ENCODE measurements at places on chromosomes 16 and 17. TPM values are rescaled to one million over a fixed set of nuclear protein-coding genes. Genes with fewer than 3 reads are reported as not detected.
A peak's percentile ranks its signal among the peaks of the same experiment; 100 is the strongest.

- no peaks in the 10 kb centered on the region for H3K36me3 ChIP-seq
- H3K4me1 ChIP-seq, result no peaks in the 10 kb centered on the region
- H3K27me3 ChIP-seq, result peaks cover 38% of the 10 kb centered on the region
- DNase-seq, result no peak
- H3K4me3 ChIP-seq, result no peak overlapping the region
These were observed 251.6 kb downstream of the C16orf95 start for GRCh38 chr16:87065446-87066132.

- H3K4me1 ChIP-seq, result no peaks in the 10 kb centered on the region
- no peak for DNase-seq
- no peaks in the 10 kb centered on the region for H3K27me3 ChIP-seq
- peaks cover 19% of the 10 kb centered on the region for H3K36me3 ChIP-seq
These were observed 279.9 kb downstream of the IRX3 start for GRCh38 chr16:54006693-54007092.

- H3K36me3 ChIP-seq, result no peaks in the 10 kb centered on the region
- no peaks in the 10 kb centered on the region for H3K27me3 ChIP-seq
- no peak overlapping the region for H3K27ac ChIP-seq
- no peak overlapping the region for H3K4me3 ChIP-seq
- no peak for DNase-seq
- H3K4me1 ChIP-seq, result no peaks in the 10 kb centered on the region
These were observed 297.4 kb downstream of the CNTNAP4 start for GRCh38 chr16:76574651-76575050.

GRCh38 chr16:10663146-10663545, 31.6 kb downstream of the TEKT5 start:
- no peak overlapping the region for H3K27ac ChIP-seq
- no peak for DNase-seq
- H3K4me3 ChIP-seq, result no peak overlapping the region
- no peaks in the 10 kb centered on the region for H3K36me3 ChIP-seq
- H3K4me1 ChIP-seq, result no peaks in the 10 kb centered on the region

ERN2 gene
- total RNA-seq, result not detected

CCDC40 gene
- total RNA-seq, result 0.54 TPM

DNA sequence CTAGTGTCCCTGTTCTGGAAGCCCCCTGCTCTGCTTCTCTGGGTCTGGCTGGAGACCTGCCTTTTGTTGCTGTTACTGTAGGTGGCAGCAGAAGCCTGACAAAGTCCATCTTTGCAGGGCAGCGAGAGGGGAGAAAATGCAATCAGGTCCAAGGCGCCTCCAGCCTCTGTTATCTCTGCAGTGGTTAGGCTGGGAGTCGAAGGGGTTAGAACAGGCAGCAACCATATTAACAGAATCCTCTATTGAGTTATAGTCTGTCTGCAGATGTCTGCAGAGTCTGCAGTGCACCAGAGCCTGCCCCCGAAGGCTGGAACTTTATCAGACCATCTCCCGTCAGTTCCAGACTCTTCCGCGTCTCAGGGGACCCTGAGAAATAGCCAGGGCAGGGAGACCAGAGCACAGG, 404.9 kb upstream of the EEF2KMT start:
- no peaks in the 10 kb centered on the region for H3K27me3 ChIP-seq
- H3K4me3 ChIP-seq, result no peak overlapping the region
- H3K27ac ChIP-seq, result no peak overlapping the region
- H3K4me1 ChIP-seq, result no peaks in the 10 kb centered on the region
- peak; percentile 10 for DNase-seq

STAC2 gene
- 0.56 TPM for total RNA-seq

NSF gene
- total RNA-seq, result 41.4 TPM

GRCh38 chr17:76867578-76868175, 527 bp upstream of the MGAT5B start:
- H3K27ac ChIP-seq, result no peak overlapping the region
- H3K4me3 ChIP-seq, result peak overlapping the region; percentile 45
- H3K4me1 ChIP-seq, result peaks cover 8% of the 10 kb centered on the region
- peaks cover 12% of the 10 kb centered on the region for H3K27me3 ChIP-seq
- no peaks in the 10 kb centered on the region for H3K36me3 ChIP-seq
- no peak for DNase-seq

DNA sequence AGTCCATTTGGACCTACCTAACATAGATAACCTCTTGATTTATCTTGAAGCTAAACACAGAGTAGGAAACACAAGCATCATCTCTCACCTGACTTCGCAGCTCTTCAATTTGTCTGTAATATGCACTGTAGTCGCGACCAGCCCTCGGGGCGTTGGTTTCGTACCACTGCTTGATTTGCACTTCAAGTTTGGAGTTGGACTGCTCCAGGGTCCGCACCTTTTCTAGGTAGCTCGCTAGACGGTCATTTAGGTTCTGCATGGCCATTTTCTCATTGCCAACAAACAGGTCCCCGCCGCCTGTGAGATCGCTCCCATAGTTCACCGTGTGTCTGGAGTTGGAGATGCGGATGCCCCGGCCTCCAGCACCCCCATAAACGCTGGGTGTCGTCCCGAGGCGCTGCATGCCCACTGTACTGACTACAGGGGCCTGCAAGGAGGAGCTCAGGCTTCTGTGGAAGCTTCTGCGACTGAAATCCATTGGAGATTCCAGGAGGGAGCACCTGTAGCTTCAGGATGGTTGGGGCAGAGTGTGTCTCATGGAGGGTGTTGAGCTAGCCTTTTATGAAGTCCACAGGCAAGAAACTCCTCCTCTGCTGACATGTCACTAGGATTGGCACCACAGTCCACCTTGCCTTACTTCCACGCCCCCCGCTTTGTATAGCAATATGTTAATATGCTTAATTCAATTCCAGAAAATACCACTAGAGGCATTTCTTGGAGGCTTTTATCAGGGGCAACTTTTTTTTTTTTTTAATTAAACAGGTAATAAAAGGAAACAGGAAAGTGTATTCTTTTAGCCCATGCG, at the start of gene KRT20:
TSS of gene KRT20 (minus strand) at position 535 of the 805 bp plus-strand sequence. CDS start at position 478, 57 bp downstream.
- DNase-seq, result no peak
- H3K4me1 ChIP-seq, result no peaks in the 10 kb centered on the region
- no peak within 1 kb of the TSS for H3K27ac ChIP-seq
- no peak within 1 kb of the TSS for H3K4me3 ChIP-seq
- peaks cover 29% of the 10 kb centered on the region for H3K27me3 ChIP-seq
- H3K36me3 ChIP-seq, result no peaks in the 10 kb centered on the region

GRCh38 chr17:49494986-49495841, at the start of gene NGFR:
Gene NGFR, plus strand, starts transcription at chr17:49495293. Its CDS starts 125 bp downstream, at chr17:49495418.
- peaks cover 53% of the 10 kb centered on the region for H3K27me3 ChIP-seq
- H3K4me3 ChIP-seq, result peak within 1 kb of the TSS; percentile 63
- H3K27ac ChIP-seq, result no peak within 1 kb of the TSS

SPAG5 gene
- 141 TPM for total RNA-seq

SRL gene
- total RNA-seq, result not detected

DNA sequence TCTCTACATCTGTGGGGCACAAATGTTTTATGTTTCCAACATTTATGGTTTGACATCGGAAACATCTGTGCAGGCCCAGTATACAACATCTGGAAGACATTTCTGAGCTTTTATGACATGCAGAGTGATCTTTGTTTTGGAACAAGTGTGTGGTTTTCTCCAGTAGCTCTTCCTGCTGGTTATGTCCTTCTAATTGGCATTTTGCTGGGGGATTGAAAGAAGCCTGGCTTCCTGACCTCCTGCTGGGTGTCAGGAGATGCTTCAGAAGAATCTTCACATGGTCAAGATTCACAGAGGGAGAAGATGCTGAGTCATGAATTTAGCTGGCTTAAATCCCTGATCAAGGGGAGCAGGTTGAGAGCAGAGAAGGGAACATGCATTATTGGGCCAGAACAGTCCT, 279.5 kb upstream of the MYOCD start:
- no peaks in the 10 kb centered on the region for H3K27me3 ChIP-seq
- no peak overlapping the region for H3K27ac ChIP-seq
- no peaks in the 10 kb centered on the region for H3K36me3 ChIP-seq
- no peaks in the 10 kb centered on the region for H3K4me1 ChIP-seq

GRCh38 chr17:79033741-79034501, 10.0 kb downstream of the C1QTNF1 start:
- no peak overlapping the region for H3K4me3 ChIP-seq
- no peak overlapping the region for H3K27ac ChIP-seq
- no peaks in the 10 kb centered on the region for H3K4me1 ChIP-seq
- no peaks in the 10 kb centered on the region for H3K36me3 ChIP-seq

NPIPA2 gene
- 2.0 TPM for total RNA-seq

- DNase-seq, result no peak
- no peak overlapping the region for H3K27ac ChIP-seq
- H3K27me3 ChIP-seq, result no peaks in the 10 kb centered on the region
- peaks cover 13% of the 10 kb centered on the region for H3K36me3 ChIP-seq
These were observed 4.5 kb upstream of the RAB40C start for GRCh38 chr16:585351-585750.

PSMD12 gene
- total RNA-seq, result 89.1 TPM

SLFN14 gene
- not detected for total RNA-seq

- H3K27me3 ChIP-seq, result no peaks in the 10 kb centered on the region
- H3K4me1 ChIP-seq, result no peaks in the 10 kb centered on the region
- no peak overlapping the region for H3K27ac ChIP-seq
- H3K4me3 ChIP-seq, result no peak overlapping the region
- no peak for DNase-seq
These were observed 135.7 kb upstream of the ZFHX3 start for GRCh38 chr16:73183611-73184092.

SMIM5 gene
- total RNA-seq, result 0.07 TPM

GRCh38 chr17:61720016-61720795, 129.2 kb upstream of the NACA2 start:
- no peak overlapping the region for H3K4me3 ChIP-seq
- no peak for DNase-seq
- no peak overlapping the region for H3K27ac ChIP-seq
- H3K4me1 ChIP-seq, result no peaks in the 10 kb centered on the region

DNA sequence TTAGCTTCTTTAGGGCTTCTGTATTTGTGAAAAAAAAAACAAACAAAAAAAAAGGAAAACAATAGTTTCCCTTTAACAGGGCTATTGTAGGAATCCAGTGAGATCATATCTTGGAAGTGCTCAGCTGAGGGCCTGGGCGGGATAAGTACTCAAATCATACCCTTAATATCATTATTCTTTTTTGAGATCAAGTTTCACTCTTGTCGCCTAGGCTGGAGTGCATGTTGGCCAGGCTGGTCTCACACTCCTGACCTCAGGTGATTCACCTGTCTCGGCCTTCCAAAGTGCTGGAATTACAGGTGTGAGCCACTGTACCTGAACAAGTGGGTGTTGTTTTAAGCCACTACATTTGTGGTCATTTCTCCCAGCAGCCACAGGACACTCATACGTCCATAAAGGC, 87.0 kb downstream of the CDH13 start:
- H3K4me3 ChIP-seq, result no peak overlapping the region
- H3K27ac ChIP-seq, result no peak overlapping the region
- no peaks in the 10 kb centered on the region for H3K4me1 ChIP-seq
- no peak for DNase-seq
- no peaks in the 10 kb centered on the region for H3K36me3 ChIP-seq
- H3K27me3 ChIP-seq, result peaks cover 3% of the 10 kb centered on the region

DNA sequence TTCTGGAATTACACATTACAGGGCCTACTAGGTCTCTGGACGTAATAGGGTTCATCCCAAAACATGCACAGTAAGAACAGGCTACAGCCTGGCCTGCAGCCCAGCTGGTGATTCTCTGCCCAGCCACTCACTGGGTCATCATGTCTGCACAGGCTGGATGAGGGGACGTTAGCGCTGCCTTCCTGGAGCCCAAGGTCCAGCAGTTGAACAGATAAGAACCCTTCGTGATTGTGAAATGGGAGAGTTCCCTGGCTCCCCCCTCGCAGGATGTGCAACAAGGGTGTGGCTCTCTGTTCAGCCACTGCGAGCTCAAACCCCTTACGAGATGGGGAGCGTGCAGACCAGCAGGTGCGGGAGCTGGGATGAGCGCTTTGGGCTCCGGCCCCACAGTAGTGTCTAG, 200.0 kb upstream of the CDH5 start:
- H3K27me3 ChIP-seq, result peaks cover 2% of the 10 kb centered on the region
- H3K4me1 ChIP-seq, result no peaks in the 10 kb centered on the region
- no peak overlapping the region for H3K27ac ChIP-seq
- no peak overlapping the region for H3K4me3 ChIP-seq
- no peak for DNase-seq

Data from activated CD8-positive, alpha-beta T cell treated with anti-CD3 and anti-CD28 coated beads for 36 hours (primary cell).